ENCODE measurements at places on chromosomes 6 and 20.

DNA sequence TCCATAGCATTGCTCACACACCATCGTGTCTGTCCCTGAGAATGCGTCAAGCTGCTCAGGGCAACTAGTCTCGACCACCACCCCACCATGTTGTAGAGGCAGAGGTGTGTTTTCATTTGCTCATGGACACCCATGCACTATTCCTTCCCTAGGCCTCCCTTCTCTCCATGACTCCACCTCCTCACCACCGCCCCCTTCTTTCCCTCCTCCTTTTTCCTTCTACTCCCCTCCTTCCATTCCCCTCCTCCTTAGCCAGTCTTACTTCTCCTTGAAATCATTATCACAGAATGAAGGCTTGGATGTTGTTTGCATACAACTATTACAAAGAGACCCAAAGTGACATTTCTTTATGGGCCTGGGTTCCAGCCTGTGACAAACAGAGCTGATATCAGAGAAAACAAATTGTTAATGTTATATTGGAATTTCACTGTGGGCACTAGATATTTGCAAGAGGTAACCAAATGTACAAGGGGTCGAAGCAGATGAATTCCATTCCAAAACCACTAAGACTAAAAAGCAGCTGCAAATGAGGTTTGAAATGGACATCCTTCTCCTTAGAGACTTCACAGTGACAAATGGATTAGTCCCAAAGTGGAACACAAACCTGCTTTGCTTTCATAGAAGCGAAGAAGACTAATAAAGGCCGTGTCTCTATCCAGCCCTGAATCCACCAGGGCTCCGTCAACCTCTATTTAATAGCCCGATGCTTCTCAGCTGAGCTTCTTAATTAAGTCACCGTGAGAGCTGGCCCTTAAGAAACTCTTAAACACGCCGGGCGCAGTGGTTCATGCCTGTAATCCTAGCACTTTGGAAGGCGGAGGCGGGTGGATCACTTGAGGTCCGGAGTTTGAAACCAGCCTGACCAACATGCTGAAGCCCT is 275.8 kb upstream of the SULF2 start:
- DNase-seq, result no peak
- no peak overlapping the region for H3K27ac ChIP-seq
- H3K4me3 ChIP-seq, result no peak overlapping the region

DNA sequence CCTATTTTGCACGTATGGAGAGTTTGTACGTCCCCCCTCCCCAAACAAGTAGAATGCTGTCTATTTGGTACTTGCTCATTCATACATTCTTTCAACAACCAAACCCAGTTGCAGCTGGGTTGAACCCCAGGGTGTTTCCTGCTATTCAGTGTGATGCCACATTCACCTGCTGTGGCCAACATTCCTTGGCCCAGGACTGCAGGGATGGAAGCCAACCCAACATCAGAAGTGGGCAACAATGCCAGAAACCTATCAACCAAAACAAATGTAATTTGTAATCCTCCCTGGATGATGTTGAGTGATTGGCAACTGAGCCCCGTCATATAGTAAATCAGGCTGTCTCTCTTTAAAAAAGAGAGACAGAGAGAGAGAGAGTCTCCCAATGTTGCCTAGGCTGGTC is 8.9 kb downstream of the NT5E start:
- DNase-seq, result no peak
- H3K36me3 ChIP-seq, result peaks cover 4% of the 10 kb centered on the region
- no peak overlapping the region for H3K27ac ChIP-seq

DNA sequence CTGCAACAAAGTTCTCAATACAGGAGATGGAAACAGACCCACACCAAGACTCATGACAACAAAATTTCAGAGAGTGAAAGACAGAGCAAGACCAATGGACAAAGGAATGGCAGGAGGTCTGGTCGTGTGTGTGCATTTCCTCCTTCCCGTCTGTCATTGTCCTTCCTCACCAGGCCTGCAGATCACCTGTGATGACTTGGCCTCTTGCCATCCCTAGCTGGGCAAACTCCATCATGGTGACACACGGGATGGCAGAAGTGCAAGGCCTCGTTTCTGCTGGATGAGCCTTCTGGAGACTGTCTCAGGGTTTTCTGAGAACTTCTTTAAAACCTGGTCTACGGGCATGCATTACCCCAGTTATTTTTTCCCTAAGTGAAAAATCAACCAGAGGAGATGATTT is 49.2 kb downstream of the RPP21 start:
- H3K36me3 ChIP-seq, result no peaks in the 10 kb centered on the region
- H3K27me3 ChIP-seq, result peaks cover 79% of the 10 kb centered on the region
- no peak for DNase-seq
- no peak overlapping the region for H3K27ac ChIP-seq

- H3K27ac ChIP-seq, result no peak overlapping the region
- peaks cover 69% of the 10 kb centered on the region for H3K27me3 ChIP-seq
- no peak overlapping the region for H3K4me3 ChIP-seq
- H3K36me3 ChIP-seq, result no peaks in the 10 kb centered on the region
- no peaks in the 10 kb centered on the region for H3K4me1 ChIP-seq
- DNase-seq, result no peak
Measured at GRCh38 chr6:110002676-110003075, 24.6 kb downstream of the GPR6 start.

- H3K27ac ChIP-seq, result no peak overlapping the region
- peaks cover 12% of the 10 kb centered on the region for H3K27me3 ChIP-seq
- H3K4me1 ChIP-seq, result peaks cover 9% of the 10 kb centered on the region
- peaks cover 2% of the 10 kb centered on the region for H3K36me3 ChIP-seq
- DNase-seq, result no peak
Measured at GRCh38 chr20:50348096-50348495, 157.5 kb downstream of the CEBPB start.

DNA sequence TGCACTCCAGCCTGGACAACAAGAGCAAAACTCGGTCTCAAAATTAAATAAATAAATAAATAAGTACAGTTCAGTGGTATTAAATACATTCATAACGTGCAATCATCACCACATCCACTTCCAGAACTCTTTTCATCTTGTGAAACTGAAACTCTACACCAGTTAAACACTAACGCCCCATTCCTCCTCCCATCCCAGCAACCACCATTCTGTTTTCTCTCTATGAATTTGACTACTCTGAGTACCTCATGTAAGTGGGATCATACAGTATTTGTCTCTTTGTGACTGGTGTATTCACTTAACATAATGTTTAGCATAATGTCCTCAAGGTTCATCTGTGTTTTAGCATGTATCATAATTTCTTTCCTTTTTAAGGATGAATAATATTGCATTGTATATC is 29.1 kb upstream of the SCML4 start:
- no peaks in the 10 kb centered on the region for H3K27me3 ChIP-seq
- no peaks in the 10 kb centered on the region for H3K36me3 ChIP-seq
- no peak overlapping the region for H3K4me3 ChIP-seq
- peaks cover 11% of the 10 kb centered on the region for H3K4me1 ChIP-seq

GRCh38 chr6:150694889-150695288 is 95.2 kb downstream of the PLEKHG1 start:
- no peak overlapping the region for H3K27ac ChIP-seq
- no peaks in the 10 kb centered on the region for H3K36me3 ChIP-seq
- DNase-seq, result no peak
- no peak overlapping the region for H3K4me3 ChIP-seq

- DNase-seq, result no peak
- H3K27ac ChIP-seq, result peak overlapping the region; percentile 94
- H3K27me3 ChIP-seq, result no peaks in the 10 kb centered on the region
Measured at GRCh38 chr6:111802720-111803330, 70.4 kb downstream of the FYN start.

DNA sequence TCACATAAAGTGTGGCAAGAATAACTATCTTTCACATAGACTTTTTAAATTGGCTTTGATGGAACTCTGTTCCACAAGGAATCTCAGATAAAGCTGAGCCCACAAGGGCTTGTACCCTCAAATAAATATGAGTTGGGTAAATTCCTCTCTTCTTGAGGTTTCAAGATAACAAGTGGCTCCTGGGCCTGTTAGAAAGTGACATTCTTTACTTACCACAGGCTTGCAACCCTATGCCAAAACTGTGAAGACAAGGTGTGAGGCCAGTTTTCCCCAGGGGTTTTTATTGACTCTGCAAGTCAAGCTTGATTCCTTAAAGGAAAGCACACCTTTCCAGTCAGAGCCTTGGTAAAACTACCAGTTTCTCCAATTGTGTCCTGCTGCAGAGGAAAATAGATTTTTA is 664.8 kb upstream of the GJE1 start:
- H3K4me3 ChIP-seq, result no peak overlapping the region
- no peak for DNase-seq
- no peaks in the 10 kb centered on the region for H3K27me3 ChIP-seq
- peaks cover 7% of the 10 kb centered on the region for H3K4me1 ChIP-seq
- no peaks in the 10 kb centered on the region for H3K36me3 ChIP-seq
